ENCODE measurements at places on chromosomes 16 and 17.

DNA sequence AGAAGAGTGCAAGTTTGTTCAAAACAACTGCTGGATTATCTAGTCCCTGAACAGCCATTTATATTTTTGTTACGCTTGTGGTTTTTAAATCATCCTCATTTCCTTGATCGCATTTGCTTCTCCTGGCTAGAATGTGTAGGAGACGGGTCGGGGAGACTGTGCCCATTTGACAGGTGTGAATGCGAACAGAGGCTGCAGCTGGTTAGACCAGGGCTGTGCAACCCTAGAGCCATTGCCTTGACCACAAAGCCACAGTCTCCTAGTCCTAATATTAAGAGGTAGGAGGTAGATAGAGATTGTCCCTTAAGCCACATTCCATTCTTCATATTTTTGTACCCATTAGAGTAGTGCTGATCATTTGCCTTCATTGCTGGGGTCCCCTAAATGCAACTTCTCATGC, 639.1 kb downstream of the WWOX start:
- no peak for DNase-seq

DNA sequence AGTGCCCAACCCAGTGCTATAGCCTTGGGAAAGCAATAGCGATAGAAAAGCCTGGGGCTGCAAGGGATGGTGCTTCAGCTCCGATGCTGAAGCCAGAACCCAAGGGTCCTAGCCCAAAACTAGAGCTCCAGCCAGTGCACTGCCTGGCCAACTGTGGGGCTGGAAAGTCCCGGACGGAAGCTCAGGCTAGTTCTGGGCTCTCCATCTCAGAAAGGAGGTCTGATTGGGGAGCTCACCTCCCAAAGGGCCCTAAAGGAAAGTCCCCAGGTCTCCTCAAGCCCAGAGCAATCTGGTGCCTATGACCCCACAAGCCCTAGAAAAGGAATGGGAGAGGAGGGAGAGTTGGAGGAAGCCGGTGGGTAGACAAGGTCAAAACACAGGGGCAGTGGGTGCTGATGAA, 2.0 kb upstream of the ABCC3 start:
- no peak for DNase-seq

GRCh38 chr16:1772362-1772907, at the start of gene EME2:
TSS of gene EME2 (plus strand) at chr16:1772810. CDS start at chr16:1773228, 418 bp downstream.
- no peak for DNase-seq

DNA sequence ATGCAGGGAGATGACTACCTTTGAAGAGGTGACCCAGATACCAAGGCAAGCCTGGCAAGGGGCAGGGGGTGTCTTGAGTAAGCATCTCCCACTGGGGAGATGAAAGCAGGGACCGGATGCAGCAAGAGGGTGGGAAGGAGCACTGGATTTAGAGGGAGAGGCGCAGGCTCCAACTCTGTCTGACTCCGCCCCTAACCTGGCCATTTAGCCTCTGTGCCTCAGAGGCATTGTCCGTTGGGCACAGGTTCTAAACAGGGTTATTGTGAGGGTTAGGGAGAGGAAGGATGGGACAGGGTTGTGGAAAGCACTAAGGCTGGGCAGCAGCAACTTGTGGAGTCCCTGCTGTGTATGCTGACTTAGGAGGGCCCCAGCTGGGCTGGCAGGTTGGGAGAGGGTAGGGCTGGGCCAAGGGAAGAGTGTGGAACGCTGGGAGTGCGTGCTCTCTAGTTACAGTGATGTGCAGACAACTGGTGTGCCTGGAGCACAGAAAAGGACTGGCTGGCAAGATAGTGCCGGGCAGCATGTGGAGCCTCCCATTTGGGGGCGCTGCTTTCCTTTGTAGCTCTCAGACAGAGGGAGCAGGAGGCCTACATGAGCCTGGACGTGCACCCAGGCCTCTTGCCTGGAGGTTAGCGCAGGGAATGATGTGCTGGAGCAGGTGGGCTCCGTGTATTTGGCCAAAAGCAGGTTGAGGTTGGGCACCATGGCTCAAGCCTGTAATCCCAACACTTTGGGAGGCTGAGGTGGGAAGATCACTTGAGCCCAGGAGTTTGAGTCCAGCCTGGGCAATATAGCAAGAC, 26.2 kb downstream of the TBX2 start:
- no peak for DNase-seq

DNA sequence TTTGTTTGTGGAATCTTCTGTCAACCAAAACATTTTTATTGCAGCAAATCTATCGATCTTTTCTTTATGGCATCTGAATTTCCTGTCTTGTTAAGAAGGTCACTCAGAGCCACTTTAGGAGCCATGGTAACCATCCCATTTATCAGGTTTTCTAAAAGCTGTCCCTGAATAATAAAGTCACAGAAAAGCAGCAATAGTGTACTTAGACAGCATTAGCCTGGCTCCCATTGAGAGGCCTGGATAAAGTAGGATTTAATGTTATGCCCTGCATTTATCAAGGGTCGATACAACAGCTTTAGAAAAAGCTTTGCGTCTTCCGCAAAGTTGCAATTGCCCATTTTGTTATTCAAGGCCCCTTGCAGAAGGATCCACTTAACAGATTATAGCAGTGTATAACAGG, 10.1 kb upstream of the CD300LF start:
- no peak for DNase-seq

GRCh38 chr17:16947470-16947869, 24.4 kb downstream of the TNFRSF13B start:
- no peak for DNase-seq

DNA sequence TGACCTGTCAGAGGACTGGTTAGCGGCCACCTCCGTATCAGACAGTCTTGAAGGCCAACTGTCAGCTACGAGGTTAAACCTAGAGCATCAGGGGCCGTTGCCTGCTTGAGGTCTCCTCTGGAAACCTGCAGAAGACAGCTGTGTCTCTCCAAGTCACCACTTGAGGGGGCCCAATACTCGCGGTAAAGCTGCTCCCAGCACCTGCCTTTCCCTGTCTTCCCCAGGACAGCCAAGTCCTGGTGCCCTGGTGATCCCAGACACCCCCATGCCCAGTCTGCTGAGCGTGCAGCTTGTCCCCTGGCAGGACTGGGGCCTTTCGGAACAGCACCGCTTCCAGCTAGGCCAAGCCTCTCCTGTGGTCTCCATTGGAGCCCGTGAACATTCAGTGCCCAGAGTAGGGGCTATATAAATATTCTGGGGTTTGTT, 80.1 kb downstream of the DNAH17 start:
- peak; percentile 87 for DNase-seq

- DNase-seq, result no peak
Measured at GRCh38 chr17:57911834-57912673, 43.2 kb downstream of the CUEDC1 start.

- DNase-seq, result peak; percentile 59
Measured at GRCh38 chr16:15894571-15895374, 6.4 kb upstream of the CEP20 start.

GRCh38 chr16:84553873-84554399, 49.5 kb upstream of the MEAK7 start:
- DNase-seq, result no peak

GRCh38 chr17:39576187-39576586, 31.5 kb downstream of the NEUROD2 start:
- peak; percentile 4 for DNase-seq

DNA sequence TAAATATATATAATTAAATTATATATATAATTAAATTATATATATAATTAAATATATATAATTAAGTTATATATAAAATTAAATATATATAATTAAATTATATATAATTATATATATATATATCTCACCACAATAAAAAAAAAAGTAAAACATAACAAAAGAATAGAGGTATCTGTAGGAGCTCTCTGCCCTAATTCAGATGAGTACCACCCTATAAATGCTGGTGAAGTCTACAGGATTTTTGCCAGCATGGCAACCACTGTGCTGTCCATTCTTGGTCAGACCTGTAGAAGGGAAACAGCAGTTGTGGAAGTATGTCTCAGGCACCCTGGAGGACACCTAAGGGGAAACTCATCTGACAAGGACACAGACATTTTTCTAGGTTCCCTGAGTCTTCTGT, 259.7 kb downstream of the PRKCA start:
- no peak for DNase-seq

GRCh38 chr17:16507918-16508533, 16.0 kb upstream of the LRRC75A start:
- DNase-seq, result no peak

- DNase-seq, result no peak
Measured at GRCh38 chr16:6122401-6122800, 1024.8 kb upstream of the EEF2KMT start.

GRCh38 chr17:43126911-43127290, 1.7 kb upstream of the BRCA1 start:
- DNase-seq, result peak; percentile 51

DNA sequence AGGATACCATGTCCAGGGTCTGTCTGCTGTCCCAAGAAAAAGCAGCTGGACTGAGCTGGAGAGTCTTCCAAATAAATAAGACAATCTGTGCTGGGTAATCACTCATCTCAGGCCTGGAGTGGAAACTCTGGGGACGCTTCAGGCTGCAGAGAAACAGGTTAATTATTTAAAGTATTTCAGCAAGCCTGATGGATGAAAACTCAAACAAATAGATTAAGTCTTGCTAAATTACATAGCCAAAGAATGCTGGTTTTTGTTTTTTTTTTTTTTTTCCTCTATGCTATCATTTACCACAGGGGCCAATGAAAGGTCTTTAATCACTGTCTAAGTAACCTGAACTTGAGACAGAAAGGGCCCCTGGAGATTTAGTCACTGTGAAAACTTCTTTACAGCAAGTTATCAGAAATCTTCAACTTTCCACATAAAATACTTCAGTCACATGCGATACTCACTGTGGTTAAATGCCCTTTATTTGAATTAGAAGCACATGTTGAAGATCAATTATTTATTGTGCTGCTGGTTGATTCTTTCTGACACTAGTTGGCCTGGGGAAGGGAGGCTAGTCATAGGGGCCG, 31.0 kb upstream of the KCNJ2 start:
- DNase-seq, result peak; percentile 67

- peak; percentile 41 for DNase-seq
Measured at GRCh38 chr17:57654040-57654775, 90.9 kb downstream of the CCDC182 start.

- DNase-seq, result no peak
Measured at GRCh38 chr17:8793649-8794048, 5.5 kb downstream of the MFSD6L start.

- no peak for DNase-seq
Measured at GRCh38 chr16:64470916-64471315, 650.9 kb downstream of the CDH11 start.

DNA sequence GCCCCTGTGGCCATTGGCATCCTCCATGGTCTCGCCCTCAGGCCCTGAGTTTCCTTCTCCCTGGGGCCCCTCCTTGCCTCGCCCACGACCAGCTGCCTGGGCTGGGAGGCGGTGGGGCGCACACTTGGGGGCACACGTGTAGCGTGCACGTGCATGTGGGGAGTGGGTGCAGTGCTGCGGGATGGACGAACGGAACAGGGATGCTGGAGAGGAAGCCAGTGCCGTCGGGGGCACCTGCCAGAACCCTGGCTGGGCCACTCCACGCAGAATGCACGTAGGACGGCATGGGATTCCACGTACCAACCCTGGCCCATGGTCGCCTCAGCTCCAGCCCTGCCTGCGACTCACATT, 80.4 kb downstream of the KLHDC4 start:
- no peak for DNase-seq

- DNase-seq, result peak; percentile 36
Measured at GRCh38 chr17:56150649-56151048, 2.6 kb upstream of the ANKFN1 start.

DNA sequence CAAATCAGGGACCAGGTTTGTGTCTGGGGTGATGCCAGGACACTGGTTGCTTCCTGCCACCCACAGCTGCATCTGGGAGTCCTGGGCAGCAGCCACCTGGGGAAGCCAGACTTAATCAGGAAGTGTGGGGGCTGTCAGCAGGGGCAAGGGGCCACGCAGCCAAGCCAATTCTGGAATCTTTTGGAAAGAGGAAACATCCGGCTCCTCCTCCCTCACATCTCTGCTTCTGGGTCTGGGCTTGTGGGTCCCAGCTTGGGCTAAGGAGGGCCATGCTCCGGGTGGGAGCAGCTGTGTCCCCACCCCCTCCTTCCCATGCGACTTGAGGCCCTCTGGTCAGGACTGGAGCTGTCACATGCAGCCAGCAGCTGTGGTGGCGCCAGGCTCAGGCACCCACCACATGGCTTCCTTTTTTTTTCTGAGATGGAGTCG, 37.0 kb upstream of the CCDC182 start:
- DNase-seq, result no peak

GRCh38 chr16:11681976-11682654, 13.9 kb downstream of the SNN start:
- no peak for DNase-seq

DNA sequence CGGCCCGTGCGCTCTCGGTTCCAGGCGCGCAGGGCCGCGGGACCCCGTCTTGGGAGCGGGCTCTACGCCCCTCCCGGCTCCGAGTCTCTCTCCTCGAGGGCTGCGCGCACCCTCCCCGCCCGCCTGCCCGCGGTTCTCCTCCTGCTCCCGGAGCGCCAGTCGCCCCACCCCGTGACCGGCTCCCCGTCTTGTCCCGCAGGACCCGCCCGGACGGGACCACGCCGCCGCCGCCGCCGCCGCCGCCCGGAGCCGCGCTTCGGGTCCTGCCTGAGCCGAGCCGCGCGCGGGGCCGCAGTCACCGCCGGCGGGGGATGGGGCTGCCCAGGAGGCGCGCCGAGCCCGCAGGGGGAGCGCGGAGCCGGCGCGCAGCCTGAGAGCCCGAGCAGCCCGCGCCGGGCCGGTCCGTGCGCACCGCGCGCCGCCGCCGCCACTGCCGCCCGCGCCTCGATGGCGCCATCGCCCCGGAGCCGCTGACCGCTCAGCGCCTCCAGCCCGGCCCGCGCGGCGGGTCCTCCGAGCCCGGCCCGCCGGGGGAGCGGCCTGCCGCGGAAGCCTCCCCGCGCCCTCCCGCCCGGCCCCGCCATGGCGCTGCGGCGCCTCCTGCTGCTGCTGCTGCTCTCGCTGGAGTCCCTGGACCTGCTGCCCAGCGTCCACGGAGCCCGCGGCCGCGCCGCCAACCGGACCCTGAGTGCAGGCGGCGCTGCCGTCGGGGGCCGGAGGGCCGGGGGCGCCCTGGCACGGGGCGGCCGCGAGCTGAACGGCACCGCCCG, at the start of gene SHISA6:
Gene SHISA6 (plus strand): TSS at position 373 of the 770 bp plus-strand sequence.
- no peak for DNase-seq

GRCh38 chr17:40023590-40024292, 8.5 kb downstream of the CSF3 start:
- DNase-seq, result no peak

DNA sequence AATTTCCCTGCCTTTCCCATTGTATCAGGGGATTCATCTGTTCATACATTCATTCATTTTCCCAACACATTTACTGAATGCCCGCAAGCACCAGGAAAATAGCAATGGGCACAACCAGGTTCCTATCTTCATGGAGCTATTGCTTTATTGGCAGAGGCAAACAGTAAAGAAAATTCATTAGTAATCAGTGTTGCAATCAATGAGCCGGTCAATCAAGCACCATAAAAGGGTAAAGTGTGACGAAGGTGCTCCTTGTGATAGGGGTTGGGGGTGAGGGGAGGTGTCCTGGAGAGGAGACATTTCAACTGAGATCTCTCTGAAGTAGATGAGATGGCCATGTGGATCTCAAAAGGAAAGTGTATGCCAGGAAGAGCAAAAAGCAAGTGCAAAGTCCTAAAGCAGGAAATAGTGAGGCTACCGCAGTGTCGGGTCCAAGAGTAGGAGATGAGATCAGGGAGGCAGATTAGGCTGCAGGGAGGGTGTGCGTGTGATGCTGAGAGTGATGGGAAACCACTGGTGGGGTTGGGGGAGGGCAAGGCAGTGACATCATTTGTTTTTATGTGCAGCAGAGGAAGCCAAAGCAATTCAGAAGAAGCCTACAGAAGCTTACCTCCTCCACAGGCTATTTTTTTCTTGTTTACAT, 28.4 kb downstream of the CDH13 start:
- no peak for DNase-seq

All from trophoblast cell (in vitro differentiated cells and primary cell).